ENCODE measurements at places on chromosomes 11 and 22.

DNA sequence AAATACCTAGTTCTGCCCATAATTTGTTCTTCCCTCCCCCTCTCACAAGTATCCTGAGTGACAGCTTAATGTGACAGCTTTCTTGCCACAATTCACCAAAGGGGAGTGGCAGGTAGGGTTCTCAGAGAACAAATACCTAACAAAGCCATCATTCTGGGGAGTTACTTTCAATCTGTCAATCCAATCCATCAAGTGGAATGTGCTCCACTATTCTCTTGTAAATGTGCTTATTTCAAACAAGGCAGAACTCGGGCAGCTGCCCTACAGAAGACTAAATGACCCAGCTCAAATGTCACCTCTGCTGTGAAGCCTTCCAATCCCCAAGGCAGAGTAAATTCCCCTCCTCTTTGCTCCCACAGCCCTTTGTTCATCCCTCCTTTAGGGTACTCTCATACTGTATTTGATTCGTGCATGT lies 27.8 kb downstream of the LGR4 start:
- DNase-seq, result no peak

DNA sequence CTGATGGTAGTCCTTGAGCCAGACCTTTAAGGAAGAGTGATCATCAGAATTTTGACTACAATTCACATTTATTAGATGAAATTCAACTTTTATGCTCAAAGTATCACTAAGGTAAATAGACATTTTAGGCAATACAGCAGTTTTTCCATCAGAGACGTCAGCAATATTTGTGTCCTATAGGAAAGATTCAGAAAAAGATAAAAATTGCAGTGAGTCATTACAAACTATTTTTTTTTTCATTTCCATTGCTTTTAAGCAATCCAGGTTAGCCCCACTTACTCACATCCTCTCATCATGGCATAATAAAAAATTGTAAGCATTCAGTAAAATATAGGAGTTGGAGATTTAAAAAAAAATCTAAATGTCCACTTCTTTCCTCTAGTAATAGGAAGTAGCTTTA lies 46.9 kb downstream of the MSANTD4 start:
- no peak for DNase-seq

GRCh38 chr11:1353383-1354124 lies 36.2 kb upstream of the BRSK2 start:
- DNase-seq, result no peak

GRCh38 chr11:34643846-34644245 lies 23.0 kb downstream of the EHF start:
- DNase-seq, result no peak

GRCh38 chr11:57904376-57904775 lies 119.3 kb upstream of the OR9Q1 start:
- DNase-seq, result no peak

GRCh38 chr11:34269694-34270245 lies 88.0 kb downstream of the ABTB2 start:
- no peak for DNase-seq
